ENCODE measurements at places on chromosomes 7 and 10.

- no peak for DNase-seq
These were observed 77.3 kb downstream of the JMJD1C start for GRCh38 chr10:63388421-63389031.

DNA sequence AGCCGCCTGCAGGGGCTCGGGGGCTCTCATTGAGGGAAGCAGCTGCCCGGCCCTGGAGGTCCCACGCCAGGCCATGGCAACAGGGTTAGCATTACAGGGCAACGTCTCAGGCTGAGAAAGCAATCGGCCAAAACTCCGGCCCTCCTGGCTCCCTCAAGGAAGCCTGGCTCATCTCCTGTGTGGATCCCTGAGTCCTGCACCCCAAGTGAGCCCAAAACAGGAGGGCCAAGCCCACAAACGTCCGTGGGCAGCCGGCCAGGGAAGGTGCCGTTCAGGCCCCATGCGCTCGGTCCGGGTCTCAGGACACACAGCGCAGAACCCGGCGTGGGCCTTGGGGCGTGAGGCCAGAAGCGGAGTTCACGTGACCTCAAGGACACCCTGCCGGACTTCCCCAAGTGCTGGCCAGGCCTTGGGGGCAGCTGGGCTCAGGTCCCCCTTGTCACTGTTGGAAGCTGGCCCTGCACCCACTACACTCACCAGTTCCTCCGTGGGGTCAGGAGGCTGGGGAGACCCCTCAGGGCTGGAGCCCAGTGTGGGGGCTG lies 8.0 kb upstream of the PWWP2B start:
- DNase-seq: no peak

DNA sequence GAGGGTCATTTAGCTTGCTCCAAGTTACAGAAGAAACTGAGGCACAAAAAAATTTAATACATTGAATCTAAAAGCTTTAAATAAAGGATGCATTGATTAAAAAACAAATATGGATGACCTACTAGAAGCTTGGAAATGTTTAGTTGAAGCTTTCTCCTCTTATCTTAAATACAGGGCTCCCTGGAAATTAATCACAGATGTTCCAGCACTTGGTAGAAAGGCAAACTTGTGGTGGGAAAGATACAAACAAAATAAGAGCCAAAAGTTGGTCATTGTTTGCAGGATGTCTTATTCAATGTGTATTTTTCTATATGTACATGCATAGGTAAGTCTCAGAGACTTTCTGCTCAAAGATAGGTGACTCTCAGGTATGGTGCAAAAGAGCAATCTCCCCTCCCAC lies 40.7 kb upstream of the LYZL1 start:
- no peak for DNase-seq

DNA sequence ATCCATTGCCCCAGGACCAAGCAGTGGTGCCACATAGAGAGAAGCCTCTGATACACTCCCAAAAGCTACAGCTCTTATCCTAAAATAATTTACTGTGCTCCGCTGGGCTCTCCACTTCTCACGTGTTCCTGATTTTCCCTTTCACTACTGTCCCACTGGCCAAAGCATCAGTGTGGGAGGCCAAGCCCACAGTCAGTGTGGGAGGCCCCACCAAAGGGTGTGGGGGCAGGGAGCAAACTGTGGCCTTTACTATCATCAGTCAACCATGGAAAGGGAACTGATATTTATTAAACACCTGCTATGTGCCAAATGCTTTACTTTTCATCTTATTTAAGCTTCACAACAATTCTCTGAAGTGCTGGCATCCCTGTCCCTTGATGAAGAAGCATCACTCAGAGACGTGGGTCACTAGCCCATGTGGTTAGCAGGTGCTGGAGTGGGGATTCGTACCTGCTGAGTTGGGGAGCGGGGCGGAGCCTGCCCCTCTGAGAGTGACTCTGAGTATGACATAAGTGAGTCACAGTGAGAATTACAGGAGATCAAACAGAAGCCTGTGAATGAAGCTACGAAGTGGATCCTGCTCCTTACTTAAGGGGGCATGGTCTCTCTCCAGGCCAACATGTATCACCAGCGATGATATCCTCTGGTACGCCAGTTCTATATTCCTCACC lies 50.4 kb downstream of the PYROXD2 start:
- DNase-seq: no peak

DNA sequence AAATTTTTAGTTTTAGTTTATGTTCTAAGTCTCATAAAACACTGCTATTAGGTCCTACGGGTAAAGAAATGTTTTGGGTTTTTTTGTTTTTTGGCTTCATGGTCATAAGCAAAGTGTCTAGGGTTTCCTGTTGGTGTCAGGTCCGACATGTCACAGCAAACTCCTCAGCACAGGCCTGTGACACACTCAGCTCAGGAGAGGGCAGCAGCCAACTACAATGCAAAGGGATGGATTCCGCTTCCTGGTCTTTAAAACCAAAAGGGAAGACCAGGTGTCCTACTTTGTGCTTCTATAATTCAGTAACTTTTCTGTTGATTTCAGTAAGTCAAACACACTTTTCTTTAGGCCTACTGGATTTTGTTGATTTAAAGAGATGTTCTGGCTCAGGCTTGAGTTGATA lies 83.8 kb upstream of the MACROH2A2 start:
- no peak for DNase-seq

DNA sequence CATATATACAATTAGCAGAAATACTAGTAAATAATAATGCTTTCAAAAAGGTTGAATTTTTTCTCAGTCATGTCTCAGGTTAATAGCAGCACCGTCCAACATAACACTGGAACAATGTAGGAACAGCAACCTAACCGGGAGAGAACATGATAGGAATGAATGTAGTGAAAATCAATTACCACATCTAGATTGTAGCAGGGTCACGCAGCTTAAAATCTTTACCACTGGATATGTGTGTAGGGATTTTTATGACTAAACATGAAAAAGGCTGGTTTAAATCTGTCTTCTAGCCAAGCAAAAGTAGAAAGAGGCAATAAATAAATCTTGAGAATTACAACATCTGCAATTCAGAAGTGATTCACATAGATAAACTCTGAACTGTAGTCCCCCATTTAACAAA lies 326.0 kb downstream of the DGKB start:
- DNase-seq: no peak

Measured in activated CD4-positive, alpha-beta memory T cell treated with anti-CD3 and anti-CD28 coated beads, Interleukin-2, amount 10 ng/mL, durations not matched to agents 7 days and 5 days (primary cell).